ENCODE measurements at places on chromosomes 16 and 17.

- DNase-seq: no peak
These were observed 301.4 kb upstream of the IRX3 start for GRCh38 chr16:54588026-54588425.

DNA sequence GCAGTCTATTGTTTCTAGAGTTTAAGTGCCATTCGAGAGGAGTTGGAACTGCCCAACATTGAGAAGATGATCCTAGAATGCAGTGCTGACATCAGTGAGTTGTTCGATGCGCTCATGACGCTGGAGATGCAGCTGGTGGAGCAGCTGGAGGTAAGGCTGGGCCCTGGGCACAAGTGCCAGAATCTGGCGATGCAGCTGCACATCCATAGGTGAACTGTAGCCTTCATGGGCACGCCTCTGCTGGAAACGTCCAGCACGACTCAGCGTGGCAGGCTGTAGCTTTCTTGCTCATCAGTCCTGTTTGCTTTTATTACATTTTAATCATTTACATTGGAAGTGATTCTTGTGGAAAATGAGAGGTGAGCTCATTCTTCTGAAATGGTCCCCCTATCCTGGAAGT is 31.7 kb downstream of the DRC3 start:
- DNase-seq: no peak

DNA sequence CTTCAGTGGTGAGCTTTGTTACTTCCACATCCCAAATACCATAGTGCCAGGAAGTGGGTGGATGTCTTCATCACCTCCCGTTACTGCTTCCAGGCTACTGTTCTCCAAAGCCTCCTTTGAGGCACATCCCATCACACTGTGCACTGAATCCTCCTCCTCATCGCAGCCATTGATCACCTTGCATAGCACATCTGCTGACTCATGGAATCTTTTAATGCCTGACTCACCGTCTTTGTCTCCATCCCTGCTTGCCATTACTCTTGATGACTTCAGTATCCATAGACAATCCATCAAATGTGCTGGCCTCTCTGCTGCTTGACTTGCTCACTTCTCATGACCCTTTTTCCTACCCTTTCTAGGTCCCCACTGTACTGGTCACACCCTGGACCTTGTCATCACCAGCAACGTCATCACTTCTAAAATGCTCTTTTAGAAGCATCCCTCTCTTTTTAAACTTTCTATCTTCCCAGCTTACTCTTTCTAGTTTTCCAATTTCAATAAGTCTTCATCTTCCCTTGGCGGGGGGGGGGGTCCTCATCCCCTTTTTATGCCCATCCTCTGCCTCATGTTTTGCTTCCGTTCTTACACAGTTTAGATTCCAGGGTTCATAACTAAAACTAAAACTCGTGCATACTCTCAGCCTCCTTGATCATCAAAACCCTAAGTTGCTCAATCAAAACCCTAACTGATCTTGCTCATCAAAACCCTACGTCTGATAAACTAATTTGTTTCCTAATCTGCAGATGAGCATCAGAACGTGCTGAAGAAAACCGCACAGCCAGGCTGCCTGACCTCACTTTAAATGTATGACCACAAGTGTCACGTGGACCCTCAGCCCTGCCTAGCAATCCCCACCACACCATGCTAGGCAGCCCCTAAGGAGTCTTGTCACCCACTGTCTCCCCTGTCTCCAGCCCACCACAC is 289.7 kb upstream of the ZFHX3 start:
- DNase-seq: no peak

DNA sequence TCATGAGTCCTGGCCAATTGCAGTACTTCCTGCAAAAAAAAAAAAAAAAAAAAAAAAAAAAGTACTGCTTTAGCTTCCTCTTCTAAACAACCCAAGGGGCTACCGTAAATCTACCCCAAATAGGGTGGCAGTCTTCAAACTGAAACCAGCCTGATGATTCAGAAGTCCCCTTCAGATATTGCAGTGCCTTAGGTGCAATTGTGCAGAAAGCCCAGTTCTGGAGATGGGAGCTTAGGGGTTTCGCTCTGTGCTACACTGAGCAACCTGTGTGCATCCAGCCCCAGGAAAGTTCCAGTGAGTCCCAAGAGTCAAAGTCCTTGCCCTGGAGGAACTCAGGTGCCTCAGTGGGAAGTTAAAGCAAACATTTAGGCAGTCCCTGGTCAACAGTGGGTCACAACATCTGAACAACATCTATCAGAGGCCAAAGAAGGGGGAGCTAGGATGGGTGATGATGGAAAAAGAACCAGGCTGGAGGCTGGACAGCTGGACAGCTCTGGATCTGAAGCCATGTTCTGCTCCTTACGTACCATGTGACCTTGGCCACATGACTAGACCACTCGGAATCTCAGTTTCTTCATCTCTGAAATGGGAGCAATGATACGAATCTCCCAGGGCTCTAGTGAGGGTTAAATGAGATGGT is 6.7 kb upstream of the CIITA start:
- DNase-seq: no peak

GRCh38 chr16:3837851-3838586 is 42.5 kb downstream of the CREBBP start:
- DNase-seq: no peak

DNA sequence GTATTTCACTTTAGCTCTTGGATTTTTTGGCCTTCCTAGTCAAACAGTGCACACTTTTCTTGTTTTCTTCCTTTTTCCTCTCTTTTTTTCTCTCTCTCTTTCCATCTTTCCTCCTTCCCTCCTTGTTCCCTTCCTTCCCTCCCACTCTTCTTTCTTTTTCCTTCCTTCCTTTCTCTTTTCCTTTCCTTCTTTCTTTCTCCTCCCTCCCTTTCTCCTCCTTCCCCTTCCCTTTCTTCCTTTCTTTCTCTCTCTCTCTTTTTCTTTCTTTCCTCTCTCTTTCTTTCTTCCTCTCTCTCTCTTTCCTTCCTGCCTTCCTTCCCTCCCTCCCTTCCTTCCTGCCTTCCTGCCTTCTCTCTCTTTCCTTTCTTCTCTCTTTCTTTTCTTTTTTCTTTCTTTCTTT is 181.6 kb upstream of the ELAC2 start:
- DNase-seq: no peak

- DNase-seq: no peak
These were observed 2.2 kb upstream of the TOX3 start for GRCh38 chr16:52549011-52549692.

- DNase-seq: peak; percentile 89
These were observed 24.0 kb downstream of the DEF8 start for GRCh38 chr16:89972244-89973234.

DNA sequence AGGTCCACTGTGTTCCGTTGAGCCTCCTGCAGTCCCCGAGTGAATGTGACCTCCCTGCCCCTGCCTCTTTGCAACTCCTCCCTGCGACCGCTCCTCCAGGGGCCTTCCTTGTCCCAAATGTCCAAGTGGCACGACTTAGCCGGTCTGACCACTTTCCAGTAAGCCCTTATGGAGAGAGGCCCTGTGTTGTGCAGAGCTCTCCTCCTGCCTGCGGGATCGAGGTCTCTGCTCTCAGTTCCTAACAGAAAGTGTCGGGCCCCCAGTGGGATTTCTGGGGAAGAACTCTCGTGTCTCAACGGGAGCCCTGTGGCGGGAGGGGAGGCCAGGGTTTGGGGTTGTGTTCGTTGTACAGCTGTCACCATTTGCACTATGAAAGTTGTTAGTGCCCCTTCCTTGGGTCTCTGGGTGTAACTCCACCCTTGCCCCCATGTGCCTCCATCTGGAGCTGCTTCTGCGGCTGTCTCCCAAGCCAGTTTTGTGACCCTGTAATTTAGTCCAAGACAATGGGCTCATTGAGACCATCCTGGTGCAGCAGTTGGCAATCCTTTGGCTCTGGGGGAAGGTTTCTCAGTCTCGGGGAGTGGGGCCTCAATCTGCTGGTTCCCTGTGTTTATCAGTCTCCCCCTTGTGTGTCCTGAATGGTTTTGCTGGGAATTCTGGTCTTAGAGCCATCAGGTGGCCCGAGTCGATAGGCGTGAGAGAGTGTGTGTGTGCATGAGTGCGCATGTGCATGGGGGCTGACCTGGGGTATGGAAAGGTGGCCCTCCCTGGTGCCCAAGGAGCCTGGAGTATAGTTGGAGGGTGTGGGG is 234.5 kb downstream of the SEC14L1 start:
- no peak for DNase-seq

DNA sequence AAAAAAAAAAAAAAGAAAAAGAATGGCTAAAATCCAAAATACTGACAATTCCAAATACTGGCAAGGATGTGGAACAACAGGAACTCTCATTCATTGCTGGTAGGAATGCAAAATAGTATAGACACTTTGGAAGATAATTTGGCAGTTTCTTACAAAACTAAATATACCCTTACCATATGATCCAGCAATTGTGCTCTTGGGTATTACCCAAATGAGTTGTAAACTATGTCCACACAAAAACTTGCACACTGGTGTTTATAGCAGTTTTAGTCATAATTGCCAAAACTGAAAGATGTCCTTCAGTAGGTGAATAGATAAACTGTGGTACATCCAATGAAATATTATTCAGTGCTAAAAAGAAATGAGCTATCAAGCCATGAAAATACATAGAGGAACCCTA is 8.5 kb upstream of the MEIOC start:
- DNase-seq: no peak

- no peak for DNase-seq
These were observed 306.6 kb downstream of the MAF start for GRCh38 chr16:79293836-79294460.

GRCh38 chr16:82081264-82081663 is 46.2 kb downstream of the HSD17B2 start:
- no peak for DNase-seq

- no peak for DNase-seq
These were observed 3.2 kb downstream of the CA5A start for GRCh38 chr16:87933140-87933495.

GRCh38 chr17:56506349-56506748 is 87.2 kb upstream of the NOG start:
- no peak for DNase-seq

GRCh38 chr17:55144518-55144917 is 120.2 kb upstream of the HLF start:
- no peak for DNase-seq

- DNase-seq: no peak
These were observed 262.2 kb upstream of the PMFBP1 start for GRCh38 chr16:72434159-72434558.

GRCh38 chr17:81277946-81278693 is 17.0 kb downstream of the SLC38A10 start:
- no peak for DNase-seq

DNA sequence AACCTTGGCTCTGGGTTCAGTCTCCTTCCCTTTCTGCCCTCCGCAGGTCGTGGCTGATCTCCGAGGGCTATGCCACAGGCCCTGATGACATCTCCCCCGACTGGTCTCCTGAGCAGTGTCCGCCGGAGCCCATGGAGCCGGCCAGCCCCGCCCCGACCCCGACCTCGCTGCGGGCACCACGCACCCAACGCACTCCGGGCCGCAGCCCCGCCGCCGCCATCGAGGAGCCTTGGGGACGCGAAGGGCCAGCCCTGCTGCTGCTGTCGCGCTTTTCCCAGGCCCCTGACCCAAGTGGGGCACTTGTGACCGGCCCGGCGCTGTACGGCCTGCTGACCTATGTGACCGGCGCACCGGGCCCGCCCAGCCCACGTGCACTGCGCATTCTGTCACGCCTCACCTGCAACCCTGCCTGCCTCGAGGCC is 5.1 kb downstream of the ARMC5 start:
- no peak for DNase-seq

DNA sequence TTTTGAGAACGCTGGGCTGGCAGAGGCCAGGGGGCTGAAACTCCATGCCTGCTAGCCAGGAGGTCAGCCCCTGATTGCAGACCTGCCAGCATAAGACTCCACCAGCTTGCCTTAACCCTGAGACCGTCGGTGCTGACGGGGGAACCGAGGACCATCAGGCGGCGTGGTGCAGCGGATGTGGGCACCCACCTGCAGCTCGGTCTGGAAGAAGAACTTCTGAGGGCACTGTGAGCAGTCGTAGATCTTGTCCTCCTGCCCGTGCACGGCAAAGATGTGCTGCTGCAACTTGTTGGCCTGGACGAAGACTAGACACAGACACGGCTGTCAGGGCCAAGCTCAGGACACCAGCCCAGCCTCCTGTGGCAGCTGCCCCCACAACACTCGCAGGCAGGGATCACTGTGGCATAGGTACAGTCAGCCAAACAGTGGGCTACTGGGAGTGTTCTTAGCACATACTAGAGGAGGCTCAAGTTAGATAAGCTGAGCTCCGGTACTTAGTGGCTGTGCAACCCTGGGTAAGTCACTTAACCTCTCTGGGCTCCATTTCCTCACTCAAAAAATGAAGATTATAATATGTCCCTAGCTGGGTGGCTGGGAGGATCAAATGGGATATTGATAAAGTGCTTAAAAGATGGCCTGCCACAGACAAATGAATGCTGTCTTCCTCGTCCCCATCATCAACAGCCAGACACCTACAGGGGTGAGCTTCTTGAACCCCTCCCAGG is 150.0 kb downstream of the C16orf78 start:
- DNase-seq: no peak

- DNase-seq: peak; percentile 35
These were observed 157.0 kb downstream of the CPPED1 start for GRCh38 chr16:12646490-12647274.

DNA sequence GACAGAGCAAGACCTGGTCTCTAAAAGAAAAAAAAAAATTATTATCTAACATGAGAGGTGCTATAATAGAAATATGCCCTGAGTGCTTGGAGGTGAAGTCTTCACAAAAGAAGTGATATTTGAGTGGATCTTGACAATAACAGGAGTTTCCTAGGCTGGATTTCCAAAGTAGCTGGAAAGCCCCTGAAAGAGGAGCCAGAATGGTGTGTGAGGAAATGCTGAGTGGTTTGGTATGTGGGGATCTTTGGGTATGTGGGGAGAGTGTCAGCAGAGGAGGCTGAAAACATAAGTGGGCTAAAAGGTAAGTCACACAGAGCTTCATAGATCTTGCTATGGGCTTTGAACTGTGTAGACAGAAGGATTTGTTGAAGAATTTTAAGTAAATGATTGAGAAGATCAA is 100.1 kb downstream of the YPEL2 start:
- DNase-seq: no peak

GRCh38 chr17:15278924-15279477 is 13.9 kb upstream of the PMP22 start:
- no peak for DNase-seq

DNA sequence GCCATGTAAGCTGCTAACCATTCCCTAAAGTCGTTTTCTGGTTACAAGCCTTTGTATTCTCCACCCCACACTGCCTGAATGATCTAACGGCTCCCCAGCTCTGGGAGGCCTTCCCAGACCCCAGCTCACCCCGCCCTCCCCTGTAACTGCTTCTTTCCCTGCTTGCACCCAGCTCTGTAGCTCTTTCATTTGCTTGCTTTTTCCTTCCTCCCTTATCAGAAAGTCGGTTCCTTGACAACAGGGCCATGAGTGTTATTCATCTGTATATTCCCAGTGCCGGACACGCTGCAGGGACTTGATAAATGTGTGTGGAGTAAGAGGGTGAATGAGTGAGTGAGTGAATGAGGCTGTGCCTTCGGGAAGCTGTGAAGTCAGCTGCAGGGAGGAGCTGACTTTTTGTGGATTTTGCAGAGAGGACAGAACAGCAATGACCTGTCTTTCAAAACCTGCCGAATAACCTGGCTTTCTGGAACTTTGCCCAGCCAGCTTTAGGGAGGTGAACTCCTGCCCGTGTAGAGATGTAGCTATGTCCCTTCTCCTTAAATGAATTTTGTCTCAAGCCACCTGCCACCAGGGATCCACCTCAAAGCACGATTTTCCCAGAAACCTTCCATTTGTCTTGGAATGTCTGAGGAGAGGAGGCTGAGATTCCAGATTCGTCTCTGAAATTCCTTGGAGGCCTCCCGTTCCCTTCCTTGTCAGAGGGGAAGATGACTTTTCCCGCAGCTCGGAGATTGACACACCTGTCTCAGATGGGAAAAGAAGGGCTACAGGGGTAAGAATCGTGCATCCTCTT is 20.0 kb upstream of the CACNG4 start:
- DNase-seq: no peak
